Cardiac ventricle fibroblast (primary cell): ENCODE measurements at places on chromosomes 12 and 14. TPM values are rescaled to one million over a fixed set of nuclear protein-coding genes. Genes with fewer than 3 reads are reported as not detected.

The JKAMP gene
- total RNA-seq: 40.7 and 46.7 TPM in 2 replicates

The OR6C70 gene
- total RNA-seq: not detected in 2 replicates

The CCDC177 gene
- total RNA-seq: 0.20 TPM in 1 of 2 replicates, not detected in the other

The PLXNC1 gene
- 2.9 and 5.5 TPM in 2 replicates for total RNA-seq

The KRT74 gene
- total RNA-seq: not detected in 2 replicates

The FAR2 gene
- total RNA-seq: 5.6 and 7.3 TPM in 2 replicates

The IGFBP6 gene
- total RNA-seq: 457 and 644 TPM in 2 replicates

The RBP5 gene
- not detected in 2 replicates for total RNA-seq

The SIX6 gene
- total RNA-seq: not detected in 2 replicates

The WNT5B gene
- 13.4 and 14.0 TPM in 2 replicates for total RNA-seq

The TMEM229B gene
- total RNA-seq: 0.69 and 1.9 TPM in 2 replicates

The RIC8B gene
- total RNA-seq: 6.0 and 9.7 TPM in 2 replicates

The KLRB1 gene
- not detected in 2 replicates for total RNA-seq

The GPR137C gene
- 0.39 and 0.87 TPM in 2 replicates for total RNA-seq

The LMO3 gene
- 33.0 and 34.1 TPM in 2 replicates for total RNA-seq

The MRPL52 gene
- total RNA-seq: 49.5 and 133 TPM in 2 replicates

The PLA2G1B gene
- not detected in 2 replicates for total RNA-seq

The KRT7 gene
- 3.4 and 6.3 TPM in 2 replicates for total RNA-seq

The GLT8D2 gene
- 71.8 and 79.5 TPM in 2 replicates for total RNA-seq

The ANO4 gene
- 0.54 and 0.56 TPM in 2 replicates for total RNA-seq

The DBX2 gene
- total RNA-seq: not detected in 2 replicates

The PMCH gene
- total RNA-seq: not detected in 2 replicates

The CLEC1A gene
- 0.25 and 2.4 TPM in 2 replicates for total RNA-seq

The WNT1 gene
- not detected in 2 replicates for total RNA-seq

The VPS37B gene
- total RNA-seq: 24.5 and 25.8 TPM in 2 replicates

The CLEC2A gene
- not detected in 2 replicates for total RNA-seq

The POTEM gene
- total RNA-seq: not detected in 2 replicates

The BEST3 gene
- not detected in 2 replicates for total RNA-seq

The SLC35F4 gene
- not detected in 2 replicates for total RNA-seq

The RNASE12 gene
- not detected in 2 replicates for total RNA-seq

The EPYC gene
- not detected in 2 replicates for total RNA-seq

The C14orf39 gene
- not detected in 2 replicates for total RNA-seq

The RCOR1 gene
- 11.9 and 12.4 TPM in 2 replicates for total RNA-seq

The MEG3 gene
- 35.4 and 39.1 TPM in 2 replicates for total RNA-seq

The TSPAN11 gene
- total RNA-seq: 0.44 and 2.1 TPM in 2 replicates

The PTGER2 gene
- 5.6 and 7.1 TPM in 2 replicates for total RNA-seq

The RPS6KL1 gene
- total RNA-seq: 4.4 TPM in 1 of 2 replicates, not detected in the other

The SLIRP gene
- total RNA-seq: 186 and 219 TPM in 2 replicates

The GUCY2C gene
- not detected in 2 replicates for total RNA-seq

The KCNC2 gene
- not detected in 2 replicates for total RNA-seq

The NRL gene
- 0.73 and 0.75 TPM in 2 replicates for total RNA-seq

The PPFIA2 gene
- total RNA-seq: 0.64 TPM in 1 of 2 replicates, not detected in the other

The PNN gene
- 11.6 and 16.5 TPM in 2 replicates for total RNA-seq

The AGAP2 gene
- 0.10 TPM in 1 of 2 replicates, not detected in the other for total RNA-seq

The FAM186B gene
- 0.06 and 0.15 TPM in 2 replicates for total RNA-seq

The PRIMA1 gene
- total RNA-seq: not detected in 2 replicates

The DEPDC4 gene
- total RNA-seq: not detected in 2 replicates

The CCDC196 gene
- total RNA-seq: not detected in 2 replicates

The SLC10A1 gene
- total RNA-seq: not detected in 2 replicates

The MYF5 gene
- total RNA-seq: not detected in 2 replicates

The NPAS3 gene
- 0.06 and 0.10 TPM in 2 replicates for total RNA-seq

The ART4 gene
- 12.4 and 15.6 TPM in 2 replicates for total RNA-seq

The GLS2 gene
- total RNA-seq: not detected in 2 replicates

The NGB gene
- not detected in 2 replicates for total RNA-seq

The CD27 gene
- not detected in 2 replicates for total RNA-seq

The CLEC2D gene
- 1.1 and 2.3 TPM in 2 replicates for total RNA-seq
